Thymus (tissue), 14 donors: ENCODE measurements at places on chromosomes 2 and 18. TPM values are rescaled to one million over a fixed set of nuclear protein-coding genes. Genes with fewer than 3 reads are reported as not detected.

DNA sequence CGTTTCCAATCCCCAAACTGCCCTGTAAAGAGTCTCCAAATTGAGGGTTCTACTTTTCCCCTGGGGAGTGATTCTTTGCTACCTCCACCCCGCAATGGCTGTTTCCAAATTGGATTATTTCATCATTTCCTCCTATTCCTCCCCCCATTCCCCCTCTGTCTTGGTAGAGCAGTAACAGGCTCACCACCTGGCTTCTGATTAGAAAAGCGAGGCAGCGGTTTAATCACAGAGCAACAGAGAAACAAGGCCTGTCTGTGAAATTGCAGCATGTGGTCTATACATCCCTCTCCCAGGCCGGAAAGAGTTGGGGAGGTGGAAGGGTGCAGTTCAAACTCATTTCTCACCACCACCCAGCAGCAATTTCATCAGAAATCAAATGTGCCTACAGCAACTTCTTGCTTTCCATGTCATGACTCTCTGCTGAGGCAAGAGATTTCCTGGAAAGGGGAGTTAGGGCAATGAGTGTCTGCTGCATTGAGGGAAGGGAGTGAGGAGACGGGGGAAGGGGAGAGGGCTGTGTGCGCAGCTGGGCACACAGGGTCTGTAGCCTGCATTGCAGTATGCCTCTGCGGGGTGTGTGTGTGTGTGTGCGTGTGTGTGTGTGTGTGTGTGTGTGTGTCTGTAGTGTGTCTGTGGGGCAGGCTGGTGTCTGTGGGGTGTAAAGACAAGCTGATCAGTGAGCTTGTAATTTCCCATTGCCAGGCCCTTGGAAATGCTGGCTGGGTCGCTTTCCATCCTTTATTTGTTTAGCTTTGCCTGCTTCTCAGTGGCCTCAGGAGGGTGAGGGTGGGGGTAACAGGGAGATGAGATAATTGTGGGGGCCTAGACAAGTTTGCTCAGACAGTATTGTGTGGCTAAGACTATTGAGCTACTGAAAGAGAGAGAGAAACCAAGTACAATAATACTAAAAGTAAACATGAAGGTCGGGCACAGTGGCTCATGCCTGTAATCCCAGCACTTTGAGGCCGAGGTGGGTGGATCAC is 13.5 kb upstream of the IGFBP2 start:
- DNase-seq = peak; percentile 88

Gene STON1
- 2.9 TPM for polyA plus RNA-seq

Gene NPHP1
- 5.2 TPM for polyA plus RNA-seq

DNA sequence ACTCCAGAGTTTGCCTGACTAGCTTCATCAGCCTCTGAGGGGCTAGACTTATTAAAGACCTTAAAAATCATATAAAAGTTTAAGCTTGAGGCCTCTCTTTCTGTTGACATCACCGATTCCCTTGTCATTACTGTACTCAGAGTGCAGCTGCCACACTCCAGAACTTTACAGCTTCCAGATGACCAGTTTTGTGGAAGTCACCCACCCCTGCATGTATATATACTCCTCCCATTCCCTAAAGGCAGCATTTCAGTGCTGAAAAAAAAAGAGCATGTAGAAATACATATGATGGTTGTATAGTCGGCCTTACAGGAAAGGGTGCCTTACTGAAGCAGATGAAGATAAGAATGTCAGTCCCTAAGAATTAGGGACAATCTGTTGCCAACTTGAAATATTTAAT is 117.3 kb downstream of the FEZ2 start:
- DNase-seq = no peak

DNA sequence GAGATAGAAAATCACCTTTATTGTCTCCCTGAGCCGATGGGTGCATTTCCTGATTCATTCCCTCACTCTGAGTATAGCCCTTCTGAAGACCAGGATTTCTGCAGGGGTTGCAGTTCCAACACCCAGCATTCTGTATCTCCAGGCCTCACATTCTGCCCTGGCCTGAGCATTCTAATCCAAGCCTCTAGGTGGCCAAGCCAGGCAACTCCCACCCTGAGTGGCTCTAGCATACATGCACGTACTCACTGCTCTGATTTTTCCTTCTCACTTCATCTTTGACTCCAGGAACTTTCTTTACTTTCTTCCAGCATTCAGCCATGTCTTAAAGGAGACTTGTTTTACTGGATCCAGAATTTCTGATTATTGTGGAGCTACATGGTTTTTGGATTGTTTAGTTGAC is 100.7 kb upstream of the STK39 start:
- DNase-seq = no peak

DNA sequence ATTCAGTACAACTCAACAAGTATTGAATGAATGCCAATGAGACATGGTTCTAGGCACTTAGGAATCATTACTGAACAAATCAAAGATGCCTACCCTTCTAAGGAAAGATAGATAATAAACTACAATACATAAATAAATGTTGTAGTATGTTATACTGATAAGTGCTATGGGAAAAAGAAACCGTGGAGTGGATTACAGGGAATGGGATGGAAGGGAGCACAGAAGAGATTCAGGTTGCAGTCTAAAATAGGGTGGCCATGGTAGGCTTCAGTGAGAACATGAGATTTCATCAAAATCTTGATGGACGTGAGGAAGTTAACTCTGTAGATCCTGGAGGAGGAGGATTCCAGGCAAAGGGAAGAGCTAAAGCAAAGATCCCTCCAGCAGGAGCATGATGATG is 17.9 kb upstream of the CREB1 start:
- DNase-seq = no peak

Gene LBX2
- polyA plus RNA-seq = 0.89 TPM

Gene CFC1
- polyA plus RNA-seq = 2.6 TPM

DNA sequence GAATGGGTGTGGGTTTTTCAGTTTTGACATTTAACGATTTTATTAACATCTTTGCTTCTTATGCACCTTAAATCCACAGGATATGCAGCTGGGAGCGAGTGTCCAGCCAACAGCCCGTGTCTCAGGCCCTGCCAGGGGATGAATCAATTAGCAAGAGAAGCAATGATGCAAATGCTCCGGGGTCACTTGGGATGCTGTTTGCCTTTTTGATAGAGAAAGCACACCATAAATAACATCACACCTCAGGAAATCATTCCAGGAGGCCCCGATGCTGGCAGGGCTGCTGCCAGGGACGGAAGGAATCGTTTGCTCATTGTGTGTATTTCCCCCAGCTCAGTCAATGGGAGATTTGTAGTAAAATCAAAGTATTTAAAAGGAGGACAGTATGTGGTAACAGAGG is 394.0 kb upstream of the HNRNPA3 start:
- no peak for DNase-seq

GRCh38 chr18:36427369-36427768 is 129.9 kb downstream of the FHOD3 start:
- no peak for DNase-seq

Gene HTR2B
- 0.84 TPM for polyA plus RNA-seq

Gene MDH1B
- 1.3 TPM for polyA plus RNA-seq

- no peak for DNase-seq
Measured at GRCh38 chr18:31738460-31739407, 21.9 kb downstream of the SLC25A52 start.

GRCh38 chr18:34938090-34938489 is 103.1 kb upstream of the MAPRE2 start:
- no peak for DNase-seq

Gene SERPINB2
- polyA plus RNA-seq = 11.3 TPM

DNA sequence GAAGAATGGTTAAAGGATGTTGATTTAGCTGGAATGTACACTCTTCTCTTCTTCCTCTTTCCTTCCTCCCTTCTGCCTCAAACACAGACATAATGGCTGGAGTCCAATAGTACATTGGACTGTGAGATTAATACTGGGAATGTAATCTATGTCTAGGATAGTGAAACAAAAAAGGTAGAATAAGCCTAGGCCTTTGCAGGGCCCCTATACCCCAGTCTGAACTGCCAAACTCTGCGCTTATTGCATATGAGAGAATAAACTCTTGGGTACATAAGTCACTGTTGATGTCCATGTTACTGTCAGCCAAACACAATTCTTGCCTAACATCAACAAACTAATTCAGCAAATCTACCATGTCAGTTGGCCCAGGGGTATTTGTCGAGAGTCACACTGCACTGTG is 29.7 kb upstream of the CCDC150 start:
- no peak for DNase-seq

GRCh38 chr2:109438773-109439389 is 174.9 kb downstream of the SEPTIN10 start:
- DNase-seq = no peak

Gene CNGA3
- polyA plus RNA-seq = 0.05 TPM

DNA sequence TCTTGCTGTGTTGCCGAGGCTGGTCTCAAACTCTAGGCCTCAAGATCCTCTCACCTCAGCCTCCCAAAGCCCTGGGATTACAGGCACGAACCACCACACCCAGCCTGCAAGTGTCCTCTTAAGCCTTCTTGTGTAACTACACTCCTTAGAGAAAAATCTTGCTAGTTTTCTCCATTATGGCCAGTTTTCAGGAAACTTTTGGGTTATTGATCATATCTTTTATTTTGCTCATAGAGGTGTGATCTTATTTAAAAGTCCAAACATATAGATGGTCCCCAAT is 2.4 kb downstream of the SOCS6 start:
- no peak for DNase-seq

DNA sequence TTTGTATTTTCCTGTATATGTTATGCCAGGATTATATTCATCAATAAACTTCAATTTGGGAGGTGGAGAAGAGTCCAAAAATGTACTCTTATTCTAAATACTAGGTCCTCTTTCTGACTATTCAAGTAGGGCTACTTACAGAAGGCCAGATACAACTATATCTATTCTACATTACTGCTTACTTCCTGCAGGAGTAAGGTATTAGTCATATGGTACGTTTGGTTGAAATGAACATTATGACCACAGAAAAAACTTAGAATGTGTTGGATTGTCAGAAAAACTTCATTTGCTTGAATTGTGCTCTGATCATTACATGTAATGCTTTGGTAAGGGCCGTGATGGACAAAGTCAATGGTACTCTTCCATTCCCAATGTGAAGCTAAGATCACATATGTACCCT is 35.0 kb downstream of the STAT4 start:
- DNase-seq = no peak

- no peak for DNase-seq
Measured at GRCh38 chr2:69608109-69608508, 35.4 kb downstream of the AAK1 start.

DNA sequence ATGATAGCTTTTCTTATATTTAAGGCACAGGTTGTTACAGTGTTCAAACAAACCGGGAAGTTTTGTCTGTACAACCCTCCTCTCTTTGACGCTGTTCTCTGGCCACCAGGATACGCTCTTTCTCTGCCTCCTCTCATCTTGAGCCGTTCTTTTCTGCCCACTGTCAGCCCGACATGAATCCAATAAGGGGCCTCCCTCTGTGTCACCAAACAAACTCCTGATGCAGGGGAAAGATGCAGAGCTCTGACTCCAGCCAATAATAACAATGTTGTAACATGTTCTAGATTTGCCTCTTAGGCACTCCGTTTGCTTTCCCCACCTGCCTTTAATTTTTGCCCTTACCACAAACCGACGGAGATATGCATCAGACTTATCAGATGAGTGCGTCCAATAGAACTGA is 449.3 kb downstream of the SLC4A3 start:
- no peak for DNase-seq

Gene EGR4
- polyA plus RNA-seq = 0.14 TPM

DNA sequence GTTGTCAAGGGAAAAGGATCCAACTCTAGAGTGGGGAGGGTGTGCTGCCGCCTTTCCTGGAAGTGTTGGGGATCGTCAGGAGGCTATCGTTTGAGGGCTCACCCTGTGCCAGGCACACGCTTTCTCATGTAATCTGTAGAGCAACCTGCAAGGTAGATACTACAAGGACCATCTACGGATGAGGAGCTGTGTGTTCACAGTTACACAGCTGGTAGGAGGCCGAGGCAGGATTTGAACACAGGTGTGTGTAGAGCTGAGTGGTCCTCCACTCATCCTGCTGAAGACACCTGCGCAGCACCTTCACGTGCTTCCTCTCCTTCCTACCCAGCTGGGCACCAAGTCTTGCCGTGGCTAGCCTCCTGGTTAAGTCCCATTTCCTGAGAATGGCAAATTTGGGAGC is 68.3 kb downstream of the MARCO start:
- DNase-seq = no peak

Gene TMEM247
- polyA plus RNA-seq = not detected

Gene ARHGEF4
- 6.5 TPM for polyA plus RNA-seq

DNA sequence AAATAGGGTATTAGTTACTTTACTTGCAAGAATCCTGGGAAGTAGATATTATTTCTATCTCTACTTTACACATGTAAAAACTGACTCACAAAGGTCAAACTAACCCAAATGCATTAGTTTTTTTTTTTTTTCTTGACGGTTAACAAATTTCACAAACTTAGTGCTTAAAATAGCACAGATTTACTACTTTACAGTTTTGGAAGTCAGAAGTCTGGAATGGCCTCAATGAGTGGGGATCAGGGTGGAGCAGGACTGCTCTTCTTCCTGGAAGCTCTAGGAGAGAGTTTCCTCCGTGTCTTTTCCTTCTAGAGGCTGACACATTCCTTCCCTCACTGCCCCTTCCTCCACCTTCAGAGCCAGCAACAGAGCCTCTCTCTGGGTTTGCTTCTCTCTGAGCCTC is 117.2 kb downstream of the COL6A3 start:
- DNase-seq = no peak

GRCh38 chr18:60873708-60874107 is 459.5 kb upstream of the CDH20 start:
- DNase-seq = no peak

DNA sequence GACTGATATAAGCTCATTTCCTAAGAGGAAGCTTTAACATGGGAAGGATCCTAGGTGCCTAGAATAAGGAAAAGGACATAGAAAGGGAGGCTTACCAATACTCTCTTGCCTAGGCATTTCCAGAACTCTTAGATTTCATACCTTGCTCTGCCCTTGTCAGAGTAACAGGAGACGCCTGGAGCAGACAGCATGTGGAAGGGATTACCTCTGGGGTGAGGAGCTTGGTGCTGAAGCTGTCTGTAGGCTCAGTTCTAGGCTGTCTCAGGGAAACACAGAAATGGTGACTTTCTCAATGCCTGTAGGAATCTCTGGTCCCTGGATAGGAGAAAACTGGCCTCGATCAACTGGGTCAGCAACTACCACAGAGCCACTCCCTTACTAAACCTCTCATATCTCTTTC is 150.0 kb downstream of the SLC4A3 start:
- DNase-seq = no peak

- no peak for DNase-seq
Measured at GRCh38 chr2:237075749-237076599, 9.7 kb upstream of the COPS8 start.

Gene KCNE4
- polyA plus RNA-seq = 2.1 TPM

Gene PROM2
- polyA plus RNA-seq = 4.3 TPM

Gene TANC1
- 13.0 TPM for polyA plus RNA-seq

DNA sequence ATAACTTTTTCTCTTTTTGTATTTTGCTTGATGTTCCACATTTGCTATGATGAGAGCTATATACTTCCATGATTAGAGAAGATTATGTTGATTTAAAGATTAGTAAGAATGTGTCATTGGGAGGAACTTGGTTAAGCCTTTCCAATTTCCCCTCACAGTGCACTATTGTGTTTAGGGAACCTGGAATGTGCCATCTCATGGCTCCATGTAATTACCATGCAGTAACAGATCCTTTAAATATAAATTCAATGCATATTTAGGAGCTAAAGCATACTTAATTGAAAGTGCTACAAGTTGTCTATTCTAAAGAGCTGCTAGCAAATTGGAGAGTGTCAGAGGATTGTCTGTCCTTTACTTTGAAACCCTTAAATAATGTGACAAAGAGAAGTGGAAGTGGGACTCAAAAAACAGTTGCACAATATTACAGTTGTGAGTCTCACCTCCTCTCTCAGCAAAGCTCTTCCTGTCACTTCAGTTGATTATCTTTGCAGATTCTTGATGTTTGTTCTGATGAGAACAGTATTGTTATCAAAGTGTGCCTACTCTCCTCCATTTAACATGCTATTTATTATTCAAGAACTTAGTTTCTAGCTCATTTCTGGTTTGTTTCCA is 1162.7 kb upstream of the ZEB2 start:
- no peak for DNase-seq

Gene APOB
- polyA plus RNA-seq = 0.07 TPM

Gene ITGA4
- 40.3 TPM for polyA plus RNA-seq
